ENCODE measurements at places on chromosomes 2 and 18. TPM values are rescaled to one million over a fixed set of nuclear protein-coding genes. Genes with fewer than 3 reads are reported as not detected.
A peak's percentile ranks its signal among the peaks of the same experiment; 100 is the strongest.

DNA sequence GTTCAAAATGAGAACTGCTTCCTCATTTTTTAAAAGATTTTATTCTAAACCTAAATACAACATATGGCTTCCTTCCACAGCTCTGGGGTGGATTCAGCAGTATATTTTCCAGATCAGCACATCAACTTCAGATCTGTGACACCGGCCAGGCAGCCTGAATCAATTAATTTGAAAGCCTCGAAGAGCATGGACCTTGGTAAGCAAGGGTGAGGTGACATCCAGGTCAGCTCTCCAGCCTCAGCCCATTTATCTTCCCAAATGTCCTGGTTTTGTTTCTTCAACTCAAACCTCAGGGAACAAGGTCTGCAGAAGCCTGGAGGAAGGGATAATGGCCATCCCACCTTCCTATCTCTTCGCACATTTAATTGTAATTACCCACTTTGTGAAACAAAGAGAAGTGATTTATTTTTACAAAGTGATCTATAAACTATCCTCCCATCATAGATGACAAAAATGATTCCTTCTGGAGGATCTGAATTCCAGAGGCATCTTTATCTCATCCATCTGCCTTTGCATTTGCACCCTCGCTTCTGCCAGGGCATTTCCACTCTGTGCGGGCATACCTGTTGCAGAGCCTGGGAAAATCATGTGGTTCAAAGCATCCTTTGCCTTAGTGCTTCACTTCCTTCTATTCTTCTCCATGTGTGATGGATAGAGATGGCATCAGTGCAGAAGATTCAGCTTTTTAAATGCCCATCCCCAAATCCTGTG is 489.0 kb upstream of the NRP2 start:
- DNase-seq: no peak

GRCh38 chr2:235774153-235774870 is 280.5 kb downstream of the AGAP1 start:
- DNase-seq: no peak

DNA sequence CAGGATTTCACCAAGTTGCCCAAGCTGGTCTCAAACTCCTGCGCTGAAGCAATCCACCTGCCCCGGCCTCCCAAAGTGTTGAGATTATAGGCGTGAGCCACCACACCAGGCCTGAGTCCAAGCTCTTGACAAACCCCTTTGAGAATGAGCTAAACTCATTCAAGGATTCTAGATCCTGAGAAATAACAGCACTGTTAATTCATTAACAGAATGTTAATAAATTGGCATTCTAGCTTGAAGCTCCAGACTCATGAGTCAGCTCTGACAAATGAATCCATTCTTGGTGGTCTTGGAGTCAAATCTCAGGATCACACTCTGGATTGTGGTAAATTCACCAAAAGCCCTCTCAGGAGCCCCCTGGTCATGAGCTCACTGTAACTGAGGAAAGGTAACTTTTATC is 1.8 kb downstream of the NARS1 start:
- DNase-seq: no peak

- DNase-seq: no peak
Observed at GRCh38 chr18:57167617-57168308, 20.9 kb downstream of the BOD1L2 start.

- DNase-seq: no peak
Observed at GRCh38 chr2:10826026-10826425, 13.4 kb upstream of the PDIA6 start.

DNA sequence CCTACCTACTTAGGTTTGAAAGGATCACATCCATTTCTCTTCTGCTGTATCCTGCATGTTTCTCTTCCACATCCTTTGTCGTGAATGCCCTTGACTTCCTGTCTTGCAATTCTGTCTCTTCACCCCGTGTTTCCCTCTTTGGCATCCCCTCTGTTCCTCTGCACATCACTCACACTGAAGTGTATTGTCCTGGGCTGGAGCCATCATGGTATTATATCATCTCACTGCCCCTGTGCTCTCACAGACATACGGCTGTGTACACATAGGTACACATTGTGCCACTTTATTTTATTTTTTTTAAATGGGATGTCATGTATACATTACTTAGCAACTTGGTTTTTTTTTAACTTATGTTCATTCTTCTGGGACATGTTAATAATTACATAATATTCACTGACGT is 291.6 kb downstream of the ALPK2 start:
- DNase-seq: no peak

GRCh38 chr2:2127467-2127866 is 203.6 kb downstream of the MYT1L start:
- DNase-seq: no peak

DNA sequence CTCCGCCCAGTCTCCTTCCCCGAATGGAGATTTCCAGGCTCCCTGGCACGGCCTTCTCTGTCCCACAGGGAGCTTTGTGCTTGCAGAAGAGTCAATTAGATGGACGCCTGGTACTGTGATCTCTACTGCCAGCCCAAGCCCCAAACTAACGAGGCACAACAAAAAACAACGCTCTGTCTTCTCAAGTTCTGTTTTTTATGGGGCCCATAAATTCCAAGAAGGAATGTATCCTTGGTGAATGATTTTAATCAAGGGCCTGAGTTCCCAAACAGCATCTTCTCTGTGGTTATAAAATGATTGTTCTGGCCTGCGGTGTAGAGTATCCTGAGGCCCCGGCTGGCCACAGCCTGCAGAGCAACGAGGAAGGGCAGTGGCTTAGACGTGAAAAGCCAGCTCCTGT is 219.5 kb downstream of the CLIP4 start:
- no peak for DNase-seq

GRCh38 chr2:27857417-27858172 is 32.6 kb downstream of the RBKS start:
- DNase-seq: peak; percentile 93

GRCh38 chr2:137888845-137889244 is 75.4 kb upstream of the HNMT start:
- peak; percentile 56 for DNase-seq

- no peak for DNase-seq
Observed at GRCh38 chr18:45549290-45549689, 66.0 kb upstream of the SLC14A2 start.

DNA sequence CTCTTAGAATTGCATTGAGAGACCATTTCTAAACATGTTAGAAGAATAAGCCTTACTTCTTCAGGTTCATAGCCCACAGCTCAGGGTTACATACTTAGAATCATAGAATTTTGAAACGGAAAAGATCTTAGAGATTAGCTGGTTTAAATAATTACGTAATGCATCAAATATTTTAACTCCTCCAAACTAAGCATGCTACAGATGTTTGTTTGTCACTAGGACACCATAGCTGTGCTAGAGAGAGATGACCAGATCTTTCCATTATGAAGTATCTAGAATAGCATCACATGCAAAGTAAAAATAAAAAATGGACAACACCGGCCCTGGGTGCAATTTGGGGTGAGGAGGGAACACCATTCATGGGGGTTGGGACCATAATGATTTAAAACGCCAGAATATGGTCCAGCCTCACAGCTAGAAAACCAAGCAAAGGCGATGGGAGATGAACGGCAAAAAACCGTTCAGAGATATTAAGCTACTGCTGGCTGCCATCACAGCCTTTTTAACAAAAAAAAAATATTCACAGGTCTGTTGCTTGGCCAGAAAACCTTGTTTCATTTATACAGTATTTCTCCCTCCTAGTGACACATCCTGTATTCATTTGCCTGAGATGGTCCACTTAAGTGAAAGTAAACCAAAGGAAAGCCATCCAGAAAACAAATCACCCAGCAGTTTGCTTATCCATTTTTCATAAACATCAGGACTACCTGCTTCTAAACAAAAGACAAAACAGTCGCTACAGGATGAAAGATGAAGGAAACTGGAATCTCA is 94.2 kb downstream of the EPHA4 start:
- no peak for DNase-seq

DNA sequence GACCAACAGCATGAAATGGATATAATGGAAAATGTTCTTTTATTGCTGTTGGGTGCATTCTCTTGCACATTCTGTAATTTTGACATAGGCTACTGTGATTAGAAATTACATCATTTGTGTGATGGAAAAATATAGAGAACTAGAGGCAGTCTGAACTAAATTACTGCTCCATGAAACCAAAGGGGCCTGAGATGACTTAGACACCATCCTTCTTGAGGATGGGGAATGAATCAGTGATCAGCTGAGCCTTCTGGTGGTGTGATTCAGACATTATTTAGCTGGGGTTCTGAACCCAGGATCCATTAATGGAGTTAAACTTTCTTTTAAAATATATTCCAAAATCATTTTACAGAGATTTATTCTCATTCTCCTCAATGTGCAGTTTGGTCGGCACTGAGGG is 135.8 kb downstream of the LDLRAD4 start:
- DNase-seq: no peak

DNA sequence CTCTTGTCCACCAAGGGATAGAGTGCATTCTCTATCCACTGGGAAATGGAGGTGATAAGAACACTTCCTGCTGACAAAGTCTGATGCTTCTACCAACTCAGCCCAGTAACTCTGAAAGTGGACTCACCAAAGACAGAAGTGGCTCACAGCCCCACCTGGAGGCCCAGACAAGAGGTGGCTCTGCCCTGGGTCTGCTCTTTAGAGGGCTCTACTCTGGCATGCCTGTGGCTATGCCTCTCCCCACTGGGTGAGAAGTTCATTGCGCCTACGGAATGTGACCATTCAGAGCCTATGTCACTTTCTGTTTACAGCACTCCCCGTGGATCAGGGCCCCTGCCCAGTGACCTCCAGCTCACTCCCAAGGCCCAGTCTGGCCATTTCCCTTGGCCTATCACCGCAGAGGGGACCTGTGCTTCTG is 13.5 kb upstream of the XDH start:
- DNase-seq: peak; percentile 65

DNA sequence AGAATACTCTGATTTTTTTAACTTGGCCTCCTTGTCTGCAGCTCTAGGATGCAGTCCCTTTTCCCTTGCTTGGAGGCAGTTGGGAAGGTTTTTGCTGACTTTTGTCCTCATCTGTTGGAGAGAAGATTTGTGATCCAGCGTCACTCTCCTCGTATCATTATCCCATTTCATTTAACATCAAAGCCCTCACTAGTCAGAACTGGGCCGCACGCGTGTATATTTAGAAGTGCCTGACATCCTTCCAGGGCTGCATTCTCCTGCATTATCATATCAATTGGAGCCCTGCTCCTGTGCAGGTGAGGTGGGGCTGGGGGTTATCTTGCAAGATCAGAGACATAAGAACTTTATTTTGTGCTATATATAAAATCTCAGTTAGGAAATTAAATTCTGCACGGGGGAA is 435.1 kb upstream of the HS6ST1 start:
- DNase-seq: no peak

GRCh38 chr18:35841283-35841682 is 131.2 kb upstream of the RMP24 start:
- DNase-seq: no peak

- no peak for DNase-seq
Observed at GRCh38 chr2:108910011-108910431, 79.0 kb downstream of the EDAR start.

DNA sequence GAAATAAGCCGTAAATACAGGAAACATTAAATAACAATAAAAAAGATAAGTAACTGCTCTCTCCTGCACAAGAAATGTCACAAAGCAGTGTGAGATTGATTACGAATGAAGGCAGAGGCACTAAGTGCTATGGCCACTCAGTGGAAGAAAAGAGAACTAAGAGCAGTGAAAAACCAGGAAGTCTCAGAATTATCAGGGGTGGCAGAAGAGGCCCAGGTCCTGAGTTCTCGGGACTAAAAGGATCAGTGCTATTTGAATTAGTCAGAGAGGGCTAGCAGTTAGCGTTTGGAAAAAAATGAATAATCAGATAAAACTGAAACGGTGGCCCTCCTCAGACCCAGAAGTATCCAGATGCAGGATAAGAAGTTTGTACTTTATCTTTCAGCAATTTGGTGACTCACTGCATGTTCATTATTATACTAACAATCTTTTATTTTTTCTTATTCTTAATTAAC is 367.1 kb downstream of the ZEB2 start:
- DNase-seq: no peak

- DNase-seq: no peak
Observed at GRCh38 chr2:232597362-232598079, 35.9 kb upstream of the EFHD1 start.

- DNase-seq: no peak
Observed at GRCh38 chr2:36906277-36906676, 60.1 kb downstream of the STRN start.

DNA sequence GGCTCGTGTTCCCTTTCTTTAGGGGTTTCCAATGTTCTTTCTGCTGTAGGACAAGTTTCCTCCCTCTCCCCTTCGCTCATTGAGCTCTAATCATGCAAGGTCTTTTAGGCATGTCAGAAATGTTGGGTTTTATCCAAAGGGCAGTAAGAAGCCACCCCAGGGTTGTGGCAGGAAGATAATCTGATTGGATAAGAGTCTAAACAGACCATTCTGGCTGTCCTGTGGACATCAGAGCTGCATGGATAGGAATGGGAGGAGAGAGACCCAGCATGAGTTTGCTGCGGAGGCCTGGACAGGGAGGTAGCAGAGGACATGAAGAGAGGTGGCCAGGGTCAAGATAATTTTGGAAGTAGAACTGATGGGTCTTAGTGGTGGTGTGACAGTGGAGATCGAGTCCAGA is 88.2 kb downstream of the ACKR3 start:
- no peak for DNase-seq

- peak; percentile 21 for DNase-seq
Observed at GRCh38 chr2:190318931-190319554, 583 bp downstream of the HIBCH start.

DNA sequence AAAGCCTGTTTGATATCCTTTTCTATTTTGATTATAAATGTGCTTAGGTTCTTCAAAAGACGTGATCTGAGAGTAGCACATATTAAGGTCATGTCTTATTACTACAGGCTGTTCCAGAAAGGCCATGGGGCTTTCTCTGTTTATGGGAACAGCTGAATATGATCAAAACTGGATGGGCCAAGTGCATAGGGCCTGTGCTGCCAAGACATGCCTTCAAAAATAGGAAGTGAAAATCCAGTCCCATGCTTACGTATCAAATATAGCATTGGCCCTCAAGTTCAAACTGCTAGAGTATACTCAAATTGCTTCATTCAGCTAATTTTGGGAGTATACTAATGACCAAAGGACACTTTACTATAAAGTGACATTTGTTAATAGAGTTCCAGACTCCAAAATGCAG is 24.1 kb downstream of the SLC25A52 start:
- DNase-seq: no peak

CPO gene
- 0.13 TPM for total RNA-seq

SERPINB11 gene
- total RNA-seq: 1.6 TPM

TMEM247 gene
- not detected for total RNA-seq

SH2D6 gene
- not detected for total RNA-seq

DCDC2C gene
- total RNA-seq: not detected

ALPP gene
- total RNA-seq: not detected

ERMN gene
- total RNA-seq: not detected

ALPI gene
- not detected for total RNA-seq

ABCG8 gene
- total RNA-seq: under 0.01 TPM
